ENCODE measurements at places on chromosomes 11 and 22.

GRCh38 chr11:111944139-111944538 is 7.0 kb downstream of the DIXDC1 start:
- peak; percentile 57 for DNase-seq

DNA sequence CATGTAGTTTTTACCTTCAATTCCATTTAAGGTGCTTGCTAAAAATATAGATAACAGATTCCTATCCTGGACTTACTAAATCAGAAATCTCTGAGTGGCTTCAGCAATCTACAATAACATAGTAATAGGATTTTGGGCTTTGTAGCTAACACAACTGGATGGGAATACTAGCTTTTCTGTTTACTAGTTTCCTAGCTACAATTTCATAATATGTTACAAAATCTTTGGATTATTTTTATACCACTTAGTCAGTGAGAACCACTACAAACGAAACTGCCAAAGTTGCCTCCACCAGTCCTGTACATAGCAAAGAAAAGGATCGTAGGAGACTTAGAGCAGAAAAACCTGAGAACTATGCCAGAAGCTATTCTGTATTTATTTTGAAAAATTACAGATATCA is 87.7 kb upstream of the ANO3 start:
- DNase-seq: no peak

GRCh38 chr11:2393941-2394817 is 6.4 kb upstream of the TSSC4 start:
- DNase-seq: no peak

- no peak for DNase-seq
These were observed 124.5 kb upstream of the SYT13 start for GRCh38 chr11:45410391-45411227.

DNA sequence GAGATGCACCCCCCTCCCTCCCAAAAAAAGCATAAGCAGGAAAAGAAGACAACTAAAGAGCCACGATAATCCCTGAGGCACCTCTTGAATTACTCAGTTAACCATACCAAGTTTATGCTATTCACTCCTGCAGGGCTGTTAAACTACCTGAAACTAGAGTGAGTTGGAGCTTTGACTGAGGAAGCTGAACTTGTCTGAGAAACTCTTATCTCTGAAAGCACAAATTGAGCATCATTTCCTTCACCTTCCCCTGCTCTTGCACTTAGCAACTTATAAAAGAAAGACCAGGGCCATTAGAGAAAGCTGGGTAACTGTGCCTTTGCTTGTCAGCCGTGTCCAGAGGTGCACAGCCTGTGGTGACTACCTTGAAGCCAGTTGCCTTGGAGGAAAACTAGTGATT is 745.6 kb downstream of the NELL1 start:
- DNase-seq: no peak

DNA sequence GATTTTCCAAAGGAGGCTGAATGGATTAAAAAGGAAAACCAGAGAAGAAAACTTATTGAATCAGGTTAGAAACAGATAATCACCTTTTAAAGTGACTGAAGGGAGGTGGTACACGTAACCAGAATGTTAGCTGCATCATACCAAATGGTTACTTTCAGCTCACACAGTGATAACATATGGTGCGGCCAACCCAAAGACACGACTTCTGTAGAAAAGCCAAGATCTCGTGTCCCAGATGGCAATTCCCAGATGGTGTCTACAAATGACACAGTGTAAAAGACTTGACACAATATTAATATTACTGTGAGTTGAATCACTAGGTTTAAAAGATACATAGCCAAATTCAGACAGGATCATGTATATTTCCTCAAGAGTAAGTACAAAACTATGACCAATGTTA is 5.2 kb downstream of the PPP2R1B start:
- no peak for DNase-seq

GRCh38 chr22:17893900-17894535 is 119.7 kb upstream of the BID start:
- DNase-seq: no peak

DNA sequence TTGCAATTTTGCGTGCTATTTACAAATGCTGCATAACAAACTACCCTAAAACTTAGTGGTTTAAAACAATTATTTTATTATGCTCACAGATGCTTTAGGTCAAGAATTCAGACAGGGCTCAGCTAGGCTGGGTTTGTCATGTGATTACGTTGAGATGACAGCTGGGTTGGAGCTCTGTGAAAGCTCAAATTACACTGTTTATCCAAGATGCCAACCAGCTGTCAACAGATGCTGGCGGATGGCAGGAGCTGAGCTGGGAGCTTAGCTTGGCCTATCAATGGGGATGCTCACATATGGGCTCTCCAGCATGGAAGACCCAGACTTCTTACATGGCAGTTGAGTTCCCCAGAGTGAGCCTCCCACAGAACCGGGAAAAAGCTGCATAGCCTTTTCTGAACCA is 62.7 kb downstream of the STK33 start:
- DNase-seq: no peak

GRCh38 chr11:88117281-88117858 is 57.9 kb downstream of the RAB38 start:
- no peak for DNase-seq

- DNase-seq: no peak
These were observed 267.4 kb upstream of the NCAM1 start for GRCh38 chr11:112693781-112694180.

DNA sequence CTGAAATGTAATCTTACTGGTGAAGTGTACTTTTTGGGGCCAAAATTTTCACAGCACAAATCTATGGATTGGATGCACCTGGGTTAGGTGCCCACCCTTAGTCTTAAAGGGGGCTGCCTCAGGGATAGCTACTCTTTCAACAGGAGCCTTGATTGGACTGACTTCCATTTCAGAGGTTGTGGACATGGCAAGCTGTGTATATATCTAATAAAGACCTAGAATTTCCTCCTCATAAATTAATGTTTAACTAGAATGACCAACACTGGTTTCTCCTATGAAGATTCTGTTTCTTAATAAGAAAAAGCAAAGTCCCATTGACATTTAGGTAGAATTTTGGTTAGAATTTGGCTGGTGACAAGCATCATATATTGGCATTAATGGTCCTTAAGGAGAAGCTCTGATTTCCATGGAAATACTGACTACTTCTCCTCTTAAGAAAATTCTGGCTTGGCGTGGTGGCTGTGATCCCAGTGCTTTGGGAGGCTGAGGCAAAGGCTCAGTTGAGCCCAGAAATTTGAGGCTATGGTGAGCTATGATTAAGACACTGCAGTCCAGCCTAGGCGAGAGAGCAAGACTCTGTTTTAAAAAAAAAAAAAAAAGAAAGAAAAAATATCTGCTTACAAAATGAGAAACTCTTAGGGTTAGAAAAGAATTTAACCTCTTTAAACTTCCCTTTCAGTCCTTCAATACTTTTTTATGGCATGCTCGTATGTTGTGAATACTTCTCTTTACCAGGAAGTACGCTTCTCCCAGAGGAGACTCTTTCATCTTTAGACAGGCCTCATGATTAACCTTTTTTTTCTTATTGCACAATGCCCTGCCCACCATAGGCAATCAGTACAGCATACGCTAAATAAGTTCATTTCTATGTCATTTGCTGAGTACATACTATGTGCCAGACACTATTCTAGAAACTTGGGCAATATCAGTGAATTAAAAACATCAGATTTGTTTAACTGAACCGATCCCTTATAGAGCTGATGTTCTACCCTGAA is 77.2 kb downstream of the PRR5L start:
- DNase-seq: peak; percentile 32

DNA sequence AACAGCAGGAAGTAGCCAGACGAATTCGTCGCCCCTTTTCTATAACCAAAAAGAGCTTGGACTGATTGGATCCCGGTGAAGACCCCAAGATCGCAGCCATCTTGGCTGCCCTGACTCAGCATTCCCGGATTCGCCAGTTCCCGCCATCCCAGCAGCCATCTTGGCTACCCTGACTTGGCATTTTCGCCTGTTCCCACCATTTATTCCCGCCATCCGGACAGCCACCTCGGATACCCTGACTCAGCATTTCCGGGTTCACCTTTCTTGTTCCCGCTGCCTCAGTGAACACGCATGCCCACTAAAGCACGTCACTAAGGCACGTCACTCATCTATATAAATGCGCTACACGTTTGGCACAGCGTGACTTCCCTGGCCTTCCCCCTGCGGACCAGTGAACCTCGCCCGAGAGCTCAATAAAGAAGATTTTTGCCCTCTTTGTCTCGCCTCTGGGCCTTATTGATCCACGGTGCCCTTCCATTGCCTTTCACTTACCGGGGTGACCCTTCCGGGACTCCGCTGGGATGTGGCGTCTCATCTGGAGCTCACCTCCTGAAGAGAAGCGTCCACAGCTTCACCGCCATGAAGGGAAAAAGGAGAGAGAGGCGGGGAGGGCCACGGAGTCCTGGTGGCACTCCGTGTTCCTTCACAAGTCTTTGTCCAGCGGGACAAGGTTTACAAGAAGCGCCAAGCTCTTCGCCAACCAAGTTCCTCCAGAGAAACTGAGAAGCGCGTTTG is 4.0 kb upstream of the OR56A3 start:
- DNase-seq: no peak

DNA sequence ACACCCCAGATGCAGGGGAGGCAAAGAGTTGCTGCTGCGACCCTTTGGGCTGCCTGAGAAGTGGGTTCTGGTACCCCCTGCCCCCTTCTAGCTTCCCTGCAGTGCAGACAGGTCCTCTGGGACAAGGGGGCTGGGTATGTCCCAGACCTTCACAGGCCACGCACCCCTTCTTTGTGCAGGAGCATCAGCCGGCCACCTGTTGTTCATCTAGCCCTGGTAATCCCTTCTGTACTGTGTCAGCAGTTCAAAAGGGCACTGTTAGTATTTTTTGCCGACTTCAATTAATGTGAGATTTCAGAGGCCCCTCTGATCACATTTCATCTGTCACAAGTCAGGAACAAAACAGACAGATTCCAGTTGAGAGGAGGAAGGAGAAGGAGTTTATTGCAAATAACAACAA is 49.9 kb downstream of the ALX4 start:
- no peak for DNase-seq

DNA sequence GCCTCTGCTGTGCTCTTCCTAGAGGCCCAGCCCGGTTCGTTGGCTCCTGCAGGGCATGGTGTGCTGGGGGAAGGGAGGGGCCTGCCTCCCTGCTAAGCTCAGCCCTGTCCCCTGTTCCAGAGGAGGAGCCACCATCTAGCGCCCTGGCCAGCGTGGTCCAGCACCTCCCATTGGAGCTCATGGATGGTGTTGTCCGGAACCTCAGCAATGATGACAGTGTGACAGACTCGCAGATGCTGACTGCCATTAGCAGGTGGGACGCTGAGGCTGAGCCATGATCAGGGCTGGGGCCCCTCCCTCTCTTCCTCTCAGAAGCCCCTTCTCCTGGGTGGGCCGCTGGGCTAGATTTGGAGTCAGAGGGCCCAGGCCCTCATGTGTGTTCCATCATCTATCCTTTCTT is 9.1 kb downstream of the USP35 start:
- DNase-seq: no peak

DNA sequence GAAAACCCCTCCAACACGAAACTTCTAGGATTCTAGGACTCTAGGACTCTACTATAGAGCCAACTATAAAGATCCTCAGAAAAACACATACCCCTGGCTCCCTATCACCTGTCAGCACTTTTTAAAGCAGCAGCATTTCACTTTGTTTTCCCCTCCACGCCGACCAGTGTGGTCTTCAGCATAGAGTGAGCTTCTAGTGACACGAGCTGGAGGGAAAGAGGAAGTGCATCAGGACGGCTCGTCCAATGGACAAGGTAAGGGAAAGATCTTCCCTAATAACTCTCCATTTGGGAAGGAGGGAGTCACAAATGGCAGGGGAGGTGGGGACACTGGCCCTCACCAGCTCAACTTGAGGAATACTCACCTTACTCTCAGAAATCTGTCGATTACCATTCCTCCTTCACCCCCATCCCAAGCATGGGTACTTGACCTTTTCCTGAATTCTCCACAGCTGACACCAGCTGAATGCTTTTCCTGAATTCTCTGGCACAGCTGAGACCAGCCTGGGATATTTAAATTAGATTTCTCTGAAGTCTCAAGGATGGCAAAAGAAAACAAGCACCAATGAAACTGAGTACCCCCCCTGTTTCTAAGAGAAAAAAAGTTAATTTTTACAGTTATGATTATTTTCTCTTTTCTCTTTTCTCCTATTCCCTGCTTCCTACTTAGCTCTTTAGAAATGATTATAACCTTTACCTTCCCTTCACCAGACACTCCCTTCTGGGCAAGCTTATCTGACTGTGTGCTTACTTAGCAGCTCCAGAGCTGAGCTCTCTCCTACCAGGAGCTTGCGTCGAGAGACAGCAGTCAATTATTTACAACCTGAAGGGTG is 33.3 kb upstream of the NNMT start:
- peak; percentile 40 for DNase-seq

DNA sequence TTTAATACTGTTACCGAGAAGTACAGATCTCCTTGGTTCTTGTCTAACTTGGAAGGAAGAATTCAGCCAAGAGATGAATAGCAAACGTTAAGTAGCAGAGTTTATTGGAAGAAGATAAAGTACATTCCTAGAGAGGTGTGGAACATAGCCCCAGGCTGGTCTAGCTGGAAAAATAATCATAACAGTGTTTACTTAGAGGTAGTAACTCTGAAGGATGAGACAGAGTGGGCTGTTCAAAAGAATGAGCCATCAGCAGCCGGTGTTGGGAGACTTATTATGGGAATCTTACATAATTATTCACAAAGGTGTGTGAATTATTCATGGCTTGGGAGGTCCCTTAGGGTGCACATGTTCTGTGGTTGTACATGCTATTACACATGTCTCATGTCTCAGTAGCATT is 276.5 kb downstream of the LUZP2 start:
- no peak for DNase-seq

- peak; percentile 20 for DNase-seq
These were observed 158.5 kb downstream of the CCDC34 start for GRCh38 chr11:27204529-27204928.

GRCh38 chr11:128745311-128746136 is 51.7 kb downstream of the FLI1 start:
- no peak for DNase-seq

- DNase-seq: no peak
These were observed 3.4 kb downstream of the FJX1 start for GRCh38 chr11:35621620-35622019.

DNA sequence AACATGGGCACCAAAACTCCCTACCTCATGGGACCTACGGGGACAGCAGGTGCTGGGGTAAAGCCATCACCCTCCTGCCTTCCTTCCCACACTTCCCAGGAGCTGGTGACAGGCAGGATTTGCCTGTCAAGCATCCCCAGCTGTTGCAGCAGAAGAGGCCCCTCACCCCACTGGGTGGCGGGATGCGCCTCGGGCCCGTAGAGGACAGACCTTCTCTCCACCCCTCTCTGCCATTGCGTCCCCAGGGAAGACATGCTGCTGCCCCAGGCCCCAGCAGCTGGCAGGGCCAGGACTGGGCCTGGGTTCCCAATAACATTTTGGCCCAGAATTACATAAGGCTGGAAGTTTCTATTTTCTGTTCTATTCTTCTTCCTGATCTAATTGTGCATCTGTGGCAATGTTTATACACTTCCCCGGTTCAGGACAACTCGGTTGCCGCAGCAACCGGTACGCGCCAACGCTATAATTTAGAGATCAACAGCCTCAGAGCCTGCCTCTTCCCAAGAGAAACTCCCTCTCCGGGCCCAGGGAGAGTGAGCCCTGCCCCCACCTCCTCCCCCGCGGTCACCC is 25.4 kb downstream of the KCNJ4 start:
- DNase-seq: no peak
